ENCODE measurements at places on chromosomes 2 and 18.

DNA sequence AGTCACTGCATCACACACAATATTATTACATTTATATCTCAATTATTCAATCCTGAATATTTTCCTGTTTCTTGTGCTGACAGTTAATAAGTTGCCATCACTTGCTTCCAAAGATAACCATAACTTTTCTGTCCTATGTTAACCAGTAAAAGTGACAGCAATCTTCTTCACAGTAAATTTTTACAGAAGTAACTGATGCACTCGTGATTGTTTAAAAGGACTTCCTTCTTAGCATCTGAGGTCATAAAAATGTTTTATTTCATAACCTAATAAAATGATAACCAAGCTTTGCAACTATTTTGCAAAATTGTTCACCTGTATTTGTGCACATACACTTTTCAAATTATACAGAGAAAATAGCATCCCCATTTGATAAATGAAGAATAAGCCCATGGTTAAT, 20.6 kb upstream of the ANKRD62 start:
- no peak for DNase-seq

- no peak for DNase-seq
These were observed 1.4 kb downstream of the COL3A1 start for GRCh38 chr2:188975497-188976102.

- DNase-seq = no peak
These were observed 220.8 kb downstream of the GULP1 start for GRCh38 chr2:188512456-188512855.

- no peak for DNase-seq
These were observed 337.2 kb downstream of the ARHGAP15 start for GRCh38 chr2:143466391-143466790.

Measured in T-helper 17 cell (primary cell).